ENCODE measurements at places on chromosomes 5 and 9.

DNA sequence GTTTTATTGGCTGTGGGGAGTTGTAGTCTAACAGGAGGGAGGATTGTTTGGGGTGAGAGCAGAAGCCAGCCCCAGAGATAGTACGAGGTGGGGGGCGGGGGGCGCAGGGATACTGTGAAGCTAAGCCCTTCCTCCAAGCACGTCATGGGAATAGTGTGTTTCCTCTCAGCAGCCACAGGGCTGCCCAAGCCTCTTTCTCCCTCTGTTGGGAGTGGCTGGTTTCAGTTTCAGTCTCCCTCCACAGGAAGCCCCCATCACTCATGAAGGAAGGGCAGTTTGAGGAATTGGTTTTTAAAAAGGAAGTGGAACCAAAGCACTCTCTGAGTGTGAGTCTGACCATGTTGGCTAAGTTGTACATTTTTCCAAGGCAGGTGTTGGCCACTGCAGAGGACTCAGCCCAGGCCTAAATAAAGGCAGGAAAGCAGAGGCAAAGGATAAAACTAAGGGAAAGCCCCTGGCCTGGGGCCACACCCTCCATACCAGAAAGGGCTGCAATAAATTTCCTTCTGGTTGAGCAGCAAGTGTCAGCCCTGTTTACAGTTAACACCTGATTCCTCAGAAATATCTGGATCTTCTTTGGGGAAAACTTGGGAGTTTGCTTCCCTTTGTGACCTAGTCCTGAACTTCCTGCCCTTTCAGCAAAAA is 3.2 kb downstream of the RAB24 start:
- no peak for DNase-seq

DNA sequence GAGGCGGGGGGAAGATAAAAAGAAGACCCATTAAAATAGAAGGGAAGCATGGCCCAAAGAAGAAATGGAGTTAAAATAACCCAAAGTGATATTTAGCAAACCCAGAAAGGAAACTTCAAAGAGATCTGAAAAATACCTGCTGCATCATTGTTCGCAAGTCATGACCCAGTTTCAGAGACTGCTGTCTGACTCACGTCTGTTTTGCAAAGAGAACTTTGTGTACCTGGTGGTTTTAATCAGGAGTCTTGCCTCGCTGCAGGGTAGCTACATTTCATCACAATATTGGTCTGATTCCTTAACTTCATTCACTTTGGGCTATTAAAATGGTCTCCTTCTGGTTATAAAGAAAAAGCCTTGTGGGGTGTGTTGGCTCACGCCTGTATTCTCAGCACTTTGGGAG is 461.1 kb upstream of the DAP start:
- no peak for DNase-seq

GRCh38 chr9:121626012-121626411 is 25.4 kb upstream of the DAB2IP start:
- DNase-seq = no peak

GRCh38 chr9:84841931-84842330 is 172.4 kb downstream of the NTRK2 start:
- DNase-seq = no peak

GRCh38 chr9:114429488-114429887 is 41.7 kb upstream of the AKNA start:
- no peak for DNase-seq

DNA sequence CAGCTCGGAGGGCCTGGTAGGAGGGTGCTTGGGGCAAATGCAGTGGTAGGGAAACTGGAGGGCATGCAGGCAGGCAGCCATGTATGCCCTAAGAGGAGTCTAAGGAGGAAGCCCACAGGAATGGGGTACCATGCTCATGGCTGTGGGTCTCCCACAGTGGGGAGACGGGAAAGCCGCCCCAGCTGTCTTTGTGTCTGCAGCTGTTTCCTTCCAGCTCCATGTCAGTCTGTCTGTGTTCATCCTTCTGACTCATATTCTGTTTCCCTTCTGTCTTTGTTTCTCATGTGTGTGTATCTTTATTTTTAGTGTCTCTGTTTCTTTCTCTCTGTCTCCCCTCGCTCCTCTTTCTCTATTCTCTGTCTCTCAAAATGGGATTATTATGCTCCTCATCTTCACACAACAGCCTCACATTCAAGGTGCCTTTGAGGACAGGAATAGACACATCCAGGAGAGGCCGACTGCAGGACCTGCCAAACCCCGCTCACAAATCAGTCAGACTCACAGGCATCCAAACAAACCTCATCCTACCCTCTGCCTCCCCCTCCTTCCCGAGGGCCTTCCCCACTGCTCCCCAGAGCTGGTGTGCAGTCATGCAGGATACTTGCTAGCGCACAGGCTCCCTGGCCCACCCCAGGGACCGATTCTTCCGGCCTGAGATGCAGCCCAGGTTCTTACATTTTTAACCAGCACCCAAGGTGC is 68.4 kb upstream of the RARS1 start:
- no peak for DNase-seq

GRCh38 chr5:71482132-71482531 is 26.7 kb downstream of the BDP1 start:
- DNase-seq = no peak

DNA sequence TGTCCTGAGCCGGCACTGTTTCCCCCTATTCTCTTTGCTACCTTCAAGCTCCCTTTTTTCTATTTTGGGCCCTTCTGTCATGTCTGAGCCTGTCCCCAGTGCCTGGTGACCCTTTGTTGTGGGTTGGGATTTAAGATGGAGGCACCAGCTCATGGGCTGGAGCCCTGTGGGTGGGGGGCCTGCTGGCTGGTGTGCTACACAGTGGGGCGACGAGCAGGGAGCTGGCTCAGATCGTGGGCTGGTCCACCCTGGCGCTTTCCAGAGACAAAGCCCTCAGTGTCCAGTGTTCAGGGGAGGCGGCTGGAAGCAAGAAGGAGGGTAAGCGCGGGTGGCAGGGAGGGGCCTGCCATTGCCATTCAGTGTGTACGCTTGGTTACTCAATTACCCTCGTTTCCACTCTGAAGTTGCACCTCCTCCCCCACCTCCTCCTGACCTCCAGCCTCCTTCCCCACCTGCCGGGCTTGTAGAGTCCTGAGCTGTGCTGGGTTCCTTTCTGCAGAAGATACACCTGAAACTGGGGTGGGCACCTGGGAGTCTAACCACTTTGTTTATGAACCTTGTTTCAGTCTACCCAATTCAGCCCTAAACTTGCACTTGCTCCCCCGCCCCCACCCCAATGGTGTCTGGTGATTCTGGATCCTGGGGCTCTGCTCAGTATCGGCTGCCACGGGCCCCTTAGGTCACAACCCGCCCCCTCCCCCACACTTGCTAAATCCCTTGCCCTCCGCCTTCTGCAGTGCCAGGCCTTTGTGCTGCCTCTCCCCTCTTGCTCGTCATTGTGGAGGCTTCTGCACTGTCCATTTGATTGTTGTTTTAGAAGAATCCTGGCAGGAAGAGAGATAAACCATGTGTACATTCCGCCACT is 49.9 kb downstream of the MVB12B start:
- no peak for DNase-seq

GRCh38 chr9:124133727-124134126 is 122.2 kb downstream of the LHX2 start:
- no peak for DNase-seq

GRCh38 chr9:113645978-113646253 is 182.4 kb downstream of the RGS3 start:
- DNase-seq = no peak

- no peak for DNase-seq
Observed at GRCh38 chr9:92947268-92948037, at the start of gene FGD3. FGD3 (plus strand) TSS chr9:92947523; CDS start chr9:92976257, 28,734 bp downstream.

Data from stimulated activated CD4-positive, alpha-beta T cell treated with anti-CD3 and anti-CD28 coated beads, Interleukin-1b, Interleukin-23, amount 100 ng/mL, for 1 hour (primary cell).